Cardiac muscle cell (in vitro differentiated cells and primary cell): ENCODE measurements at places on chromosomes 12 and 14. TPM values are rescaled to one million over a fixed set of nuclear protein-coding genes. Genes with fewer than 3 reads are reported as not detected.

DNA sequence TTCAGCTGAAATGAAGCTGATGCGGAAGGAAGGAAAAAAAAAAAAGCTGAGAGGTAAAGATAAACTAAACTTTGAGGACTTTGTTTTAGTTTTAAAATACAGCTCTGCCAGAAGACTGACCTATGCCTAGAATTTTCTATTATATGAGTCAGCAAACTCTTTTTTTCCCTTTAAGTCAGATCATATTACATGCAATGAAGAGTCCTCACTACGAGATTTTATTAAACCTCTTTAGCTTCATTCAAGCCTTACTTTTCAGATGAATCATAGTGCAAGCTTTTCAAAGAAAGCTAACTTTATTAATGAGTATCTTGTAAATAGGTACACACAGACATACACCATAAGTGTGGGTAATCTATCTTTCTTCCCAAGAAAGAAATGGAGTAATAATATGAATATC is 57.8 kb upstream of the FSCB start:
- H3K36me3 ChIP-seq, result no peaks in the 10 kb centered on the region
- no peaks in the 10 kb centered on the region for H3K27me3 ChIP-seq
- DNase-seq, result peak; percentile 18
- H3K27ac ChIP-seq, result no peak overlapping the region

DNA sequence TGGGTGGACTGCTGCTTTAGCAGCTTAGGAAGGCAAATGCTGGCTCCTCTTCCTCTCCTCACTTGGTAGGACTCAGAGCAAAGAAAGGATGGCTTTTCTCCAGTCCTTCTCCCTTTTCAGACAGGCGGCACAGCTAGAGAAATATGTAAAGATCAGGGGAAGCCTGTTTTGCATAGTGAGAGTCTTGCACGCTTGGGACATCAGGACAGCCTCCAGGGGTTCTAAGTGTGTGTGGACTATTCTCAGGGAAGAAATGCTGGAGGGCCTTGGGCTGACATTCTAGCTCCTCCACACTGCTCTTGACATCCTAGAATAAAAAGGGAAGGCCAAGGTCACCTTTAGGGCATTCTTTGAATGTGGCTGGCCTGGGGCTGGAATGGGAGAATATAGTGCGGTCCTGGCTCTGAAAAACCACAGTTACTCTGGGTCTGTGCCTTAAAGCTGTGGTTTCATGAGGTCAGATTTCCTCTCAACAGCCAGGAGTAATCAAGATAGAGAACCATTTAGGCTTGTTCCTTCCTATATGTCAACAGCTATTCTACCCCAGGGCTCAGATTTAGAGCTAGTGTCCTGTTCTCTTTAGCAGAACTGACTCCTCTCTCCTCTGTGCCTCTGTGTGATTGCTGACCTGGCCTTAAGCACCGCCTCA is 24.3 kb downstream of the CMA1 start:
- H3K36me3 ChIP-seq, result no peaks in the 10 kb centered on the region
- DNase-seq, result peak; percentile 0
- no peaks in the 10 kb centered on the region for H3K4me1 ChIP-seq

GRCh38 chr14:35164849-35165248 is 42.5 kb downstream of the PRORP start:
- no peak overlapping the region for H3K4me3 ChIP-seq
- H3K27me3 ChIP-seq, result no peaks in the 10 kb centered on the region
- DNase-seq, result no peak
- H3K27ac ChIP-seq, result no peak overlapping the region
- no peaks in the 10 kb centered on the region for H3K36me3 ChIP-seq
- no peaks in the 10 kb centered on the region for H3K4me1 ChIP-seq

GRCh38 chr12:70876952-70877351 is 43.6 kb downstream of the PTPRR start:
- DNase-seq, result peak; percentile 43
- no peak overlapping the region for H3K27ac ChIP-seq
- H3K4me3 ChIP-seq, result no peak overlapping the region
- no peaks in the 10 kb centered on the region for H3K27me3 ChIP-seq
- no peaks in the 10 kb centered on the region for H3K36me3 ChIP-seq
- peaks cover under 1% of the 10 kb centered on the region for H3K4me1 ChIP-seq

DNA sequence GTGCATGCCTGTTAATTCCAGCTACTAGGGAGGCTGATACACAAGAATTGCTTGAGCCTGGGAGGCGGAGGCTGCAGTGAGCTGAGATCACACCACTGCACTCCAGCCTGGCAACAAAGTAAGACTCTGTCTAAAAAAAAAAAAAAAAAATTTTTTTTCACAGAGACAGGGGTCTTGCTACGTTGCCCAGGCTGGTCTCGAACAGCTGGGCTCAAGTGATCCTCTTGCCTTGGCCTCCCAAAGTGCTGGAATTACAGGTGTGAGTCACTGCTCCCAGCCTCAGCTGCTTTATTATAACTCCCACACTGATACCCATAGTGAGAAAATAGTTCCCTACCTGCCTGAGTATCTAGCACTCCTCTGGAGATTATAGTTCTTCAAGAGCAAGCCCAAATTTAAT is 11.2 kb downstream of the HAUS4 start:
- DNase-seq, result no peak
- no peaks in the 10 kb centered on the region for H3K4me1 ChIP-seq
- no peak overlapping the region for H3K27ac ChIP-seq
- no peaks in the 10 kb centered on the region for H3K27me3 ChIP-seq
- no peak overlapping the region for H3K4me3 ChIP-seq
- peaks cover 6% of the 10 kb centered on the region for H3K36me3 ChIP-seq

GRCh38 chr12:38745601-38746000 is 159.8 kb downstream of the CPNE8 start:
- no peaks in the 10 kb centered on the region for H3K36me3 ChIP-seq
- no peaks in the 10 kb centered on the region for H3K27me3 ChIP-seq
- H3K4me1 ChIP-seq, result no peaks in the 10 kb centered on the region
- H3K27ac ChIP-seq, result no peak overlapping the region
- H3K4me3 ChIP-seq, result no peak overlapping the region
- DNase-seq, result no peak

- no peaks in the 10 kb centered on the region for H3K27me3 ChIP-seq
- H3K4me1 ChIP-seq, result peaks cover 4% of the 10 kb centered on the region
- peak overlapping the region; percentile 29 for H3K27ac ChIP-seq
- peak; percentile 80 for DNase-seq
Measured at GRCh38 chr12:68042212-68042699, 53.0 kb downstream of the IFNG-AS1 start.

GRCh38 chr12:102542816-102543440 is 62.6 kb upstream of the IGF1 start:
- no peaks in the 10 kb centered on the region for H3K27me3 ChIP-seq
- no peak overlapping the region for H3K27ac ChIP-seq
- H3K4me1 ChIP-seq, result no peaks in the 10 kb centered on the region
- DNase-seq, result no peak

DNA sequence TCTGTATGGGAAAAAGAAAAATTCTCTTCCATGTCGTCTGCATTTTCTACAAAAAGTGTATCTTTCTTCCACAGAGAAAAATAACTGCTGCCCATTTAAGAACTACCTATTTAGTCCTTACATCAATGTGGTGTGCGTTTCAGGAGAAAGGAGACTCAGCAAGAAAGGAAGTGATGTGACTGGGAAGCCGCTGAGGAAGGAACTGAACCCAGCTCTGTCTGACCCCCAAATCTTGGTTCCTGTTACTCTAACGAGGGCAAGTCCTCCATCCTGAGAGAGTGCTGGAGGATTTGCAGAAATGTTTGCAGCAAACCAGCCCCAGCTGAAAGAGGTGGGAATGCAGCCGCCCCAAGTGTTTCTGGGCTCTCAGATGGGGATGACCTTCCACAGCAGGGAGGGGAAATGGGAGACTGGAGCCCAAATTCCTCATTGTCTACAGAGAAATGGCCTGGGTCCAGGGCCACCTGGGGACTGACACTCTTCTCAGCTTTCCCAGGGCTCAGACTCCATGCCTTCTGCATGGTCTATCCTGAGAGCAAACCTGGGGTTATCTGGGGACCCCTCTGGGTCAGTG is 6.7 kb upstream of the MLEC start:
- no peak overlapping the region for H3K4me3 ChIP-seq
- H3K27ac ChIP-seq, result no peak overlapping the region
- no peaks in the 10 kb centered on the region for H3K36me3 ChIP-seq
- H3K4me1 ChIP-seq, result no peaks in the 10 kb centered on the region
- H3K27me3 ChIP-seq, result no peaks in the 10 kb centered on the region

DNA sequence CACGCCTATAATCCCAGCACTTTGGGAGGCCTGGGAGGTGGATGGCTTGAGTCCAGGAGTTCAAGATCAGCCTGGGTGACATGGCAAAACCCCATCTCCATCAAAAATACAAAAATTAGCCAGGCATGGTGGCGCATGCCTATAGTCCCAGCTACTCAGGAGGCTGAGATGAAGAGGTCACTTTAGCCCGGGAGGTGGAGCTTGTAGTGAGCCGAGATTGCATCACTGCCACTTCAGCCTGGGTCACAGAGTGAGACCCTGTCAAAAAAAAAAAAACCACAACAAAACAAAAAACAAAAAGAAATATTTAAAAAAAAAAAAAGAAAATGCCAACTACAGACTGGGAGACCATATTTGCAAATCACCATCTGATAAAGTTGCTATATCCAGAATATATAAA is 17.5 kb downstream of the WDR89 start:
- H3K4me3 ChIP-seq, result no peak overlapping the region
- peaks cover 3% of the 10 kb centered on the region for H3K36me3 ChIP-seq
- no peaks in the 10 kb centered on the region for H3K4me1 ChIP-seq
- no peak overlapping the region for H3K27ac ChIP-seq
- DNase-seq, result no peak
- no peaks in the 10 kb centered on the region for H3K27me3 ChIP-seq

- H3K4me1 ChIP-seq, result peaks cover 9% of the 10 kb centered on the region
- H3K27me3 ChIP-seq, result peaks cover 76% of the 10 kb centered on the region
- H3K36me3 ChIP-seq, result no peaks in the 10 kb centered on the region
- H3K27ac ChIP-seq, result no peak overlapping the region
- DNase-seq, result peak; percentile 96
Measured at GRCh38 chr14:36805131-36805559, 143.5 kb downstream of the PAX9 start.

- H3K4me3 ChIP-seq, result no peak overlapping the region
- no peaks in the 10 kb centered on the region for H3K27me3 ChIP-seq
- no peak overlapping the region for H3K27ac ChIP-seq
- DNase-seq, result no peak
- no peaks in the 10 kb centered on the region for H3K36me3 ChIP-seq
Measured at GRCh38 chr12:94112121-94112520, 36.3 kb upstream of the PLXNC1 start.

- no peaks in the 10 kb centered on the region for H3K4me1 ChIP-seq
- H3K27ac ChIP-seq, result no peak overlapping the region
- no peak for DNase-seq
- H3K36me3 ChIP-seq, result no peaks in the 10 kb centered on the region
- H3K27me3 ChIP-seq, result no peaks in the 10 kb centered on the region
- H3K4me3 ChIP-seq, result no peak overlapping the region
Measured at GRCh38 chr12:31235868-31236395, 90.0 kb downstream of the SINHCAF start.

DNA sequence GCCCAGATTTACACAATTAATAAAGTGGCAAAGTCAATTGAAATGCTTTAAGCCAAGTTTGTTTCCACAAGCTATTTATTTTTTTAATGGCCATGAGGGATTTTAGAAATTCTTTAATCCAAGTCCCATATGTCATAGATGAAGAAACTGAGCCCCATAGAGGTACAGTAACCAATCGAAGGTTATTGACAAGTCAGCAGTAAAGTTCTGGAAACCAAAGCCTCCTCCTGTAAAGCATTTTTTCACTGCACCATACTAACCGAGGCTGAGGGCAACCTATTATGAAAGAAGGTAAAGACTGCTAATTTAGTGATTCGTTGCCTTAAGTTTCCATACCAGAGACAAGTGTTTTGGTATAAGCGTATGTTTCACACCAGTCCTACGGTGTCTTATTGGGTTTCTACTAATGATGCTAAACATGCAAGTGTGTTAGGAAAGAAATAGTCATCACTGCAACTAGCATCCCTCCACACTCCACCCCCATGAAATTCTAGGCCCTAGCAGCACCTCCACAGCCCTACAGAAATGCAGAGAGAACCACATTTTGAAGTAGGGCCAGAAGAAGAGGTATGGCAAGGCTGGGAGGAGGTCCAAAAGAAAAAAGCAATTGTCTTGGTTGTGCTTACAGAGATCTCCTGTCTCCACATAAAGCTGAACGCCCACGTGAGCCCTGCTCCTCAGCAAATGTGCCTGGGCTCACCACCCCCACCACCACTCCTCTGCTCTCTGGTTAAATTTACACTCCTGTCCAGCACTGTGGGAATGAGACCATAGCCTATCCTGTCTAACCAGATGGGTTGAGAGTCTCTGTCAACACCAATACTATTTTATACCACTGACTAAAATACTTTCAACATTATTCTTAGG is 271.1 kb upstream of the G2E3 start:
- no peak overlapping the region for H3K4me3 ChIP-seq
- H3K4me1 ChIP-seq, result no peaks in the 10 kb centered on the region
- H3K27me3 ChIP-seq, result no peaks in the 10 kb centered on the region
- no peaks in the 10 kb centered on the region for H3K36me3 ChIP-seq
- no peak for DNase-seq

GRCh38 chr14:46325777-46326176 is 325.8 kb downstream of the RPL10L start:
- no peak overlapping the region for H3K27ac ChIP-seq
- no peak overlapping the region for H3K4me3 ChIP-seq
- no peak for DNase-seq
- H3K27me3 ChIP-seq, result no peaks in the 10 kb centered on the region
- H3K36me3 ChIP-seq, result no peaks in the 10 kb centered on the region

GRCh38 chr14:94560291-94560665 is 964 bp upstream of the SERPINA4 start:
- H3K4me3 ChIP-seq, result no peak overlapping the region
- H3K4me1 ChIP-seq, result no peaks in the 10 kb centered on the region
- no peak for DNase-seq
- H3K27ac ChIP-seq, result no peak overlapping the region

NXPH4 gene
- total RNA-seq, result 0.80 and 1.1 TPM in 2 replicates

CD9 gene
- 11.6 and 15.8 TPM in 2 replicates for total RNA-seq

CD4 gene
- 3.1 and 3.3 TPM in 2 replicates for total RNA-seq

PXN gene
- total RNA-seq, result 43.8 and 48.6 TPM in 2 replicates

DHRS1 gene
- total RNA-seq, result 43.2 and 54.3 TPM in 2 replicates

MYH6 gene
- total RNA-seq, result 4,520 and 8,484 TPM in 2 replicates

OAS1 gene
- not detected in 2 replicates for total RNA-seq

CCDC184 gene
- total RNA-seq, result 0.45 and 1.7 TPM in 2 replicates

EPYC gene
- total RNA-seq, result not detected in 2 replicates

SMIM41 gene
- total RNA-seq, result not detected in 2 replicates

MYF6 gene
- not detected in 2 replicates for total RNA-seq

POTEG gene
- total RNA-seq, result not detected in 2 replicates

A2ML1 gene
- 0.04 TPM in 1 of 2 replicates, not detected in the other for total RNA-seq

ZDHHC22 gene
- total RNA-seq, result 0.12 and 0.25 TPM in 2 replicates

SLC8A3 gene
- total RNA-seq, result 0.09 and 0.46 TPM in 2 replicates

ITGA5 gene
- 45.9 and 55.8 TPM in 2 replicates for total RNA-seq
